ENCODE measurements at places on chromosomes 12 and 14. TPM values are rescaled to one million over a fixed set of nuclear protein-coding genes. Genes with fewer than 3 reads are reported as not detected.
A peak's percentile ranks its signal among the peaks of the same experiment; 100 is the strongest.

DNA sequence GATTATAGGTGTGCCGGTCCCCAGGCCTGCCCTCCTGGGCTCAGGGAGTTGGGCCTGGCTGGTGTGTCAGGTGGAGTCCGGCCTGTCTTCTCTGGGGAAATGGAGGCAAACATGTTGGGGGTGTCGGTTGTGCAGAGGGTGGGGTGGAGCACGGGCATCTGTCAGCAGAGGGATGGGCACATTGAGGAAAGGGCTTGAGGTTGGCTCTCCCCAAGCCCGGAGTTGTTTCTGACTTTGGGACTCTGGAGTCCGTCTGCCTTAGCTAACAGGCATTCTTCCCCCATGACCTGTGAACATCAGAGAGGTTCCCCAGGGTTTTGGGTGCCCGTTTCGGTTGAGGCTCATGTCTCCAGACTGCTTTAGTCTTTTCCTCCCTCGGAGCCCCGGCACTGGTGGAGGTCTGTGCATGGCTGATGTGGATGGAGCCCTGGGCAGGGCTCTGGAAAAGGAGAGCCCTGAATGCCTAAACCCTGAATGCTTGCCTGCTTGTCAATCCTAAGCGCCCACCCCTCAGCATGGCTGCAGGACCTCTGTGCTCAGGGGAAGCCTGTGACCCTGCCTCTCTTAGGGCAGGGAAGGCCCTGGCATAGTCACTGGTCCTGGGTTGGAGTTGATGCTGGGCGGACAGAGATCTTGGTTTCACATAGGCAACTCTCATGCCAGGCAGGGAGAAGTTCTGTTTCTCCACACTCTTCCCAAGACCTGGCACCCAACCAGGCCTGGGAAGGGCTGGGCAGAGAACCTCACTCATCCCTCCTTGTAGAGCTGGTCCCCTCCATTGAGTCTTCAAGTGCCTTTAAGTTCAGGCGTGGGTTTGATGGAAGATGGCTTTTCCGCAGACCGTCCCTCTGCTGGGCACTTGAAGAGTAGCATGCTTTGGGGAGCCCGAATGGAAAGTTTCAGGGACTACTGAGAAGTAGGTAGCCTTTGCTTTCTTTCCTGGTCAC is 12.9 kb downstream of the NYNRIN start:
- DNase-seq: no peak

The PAPLN gene
- 3.9 TPM for polyA plus RNA-seq

DNA sequence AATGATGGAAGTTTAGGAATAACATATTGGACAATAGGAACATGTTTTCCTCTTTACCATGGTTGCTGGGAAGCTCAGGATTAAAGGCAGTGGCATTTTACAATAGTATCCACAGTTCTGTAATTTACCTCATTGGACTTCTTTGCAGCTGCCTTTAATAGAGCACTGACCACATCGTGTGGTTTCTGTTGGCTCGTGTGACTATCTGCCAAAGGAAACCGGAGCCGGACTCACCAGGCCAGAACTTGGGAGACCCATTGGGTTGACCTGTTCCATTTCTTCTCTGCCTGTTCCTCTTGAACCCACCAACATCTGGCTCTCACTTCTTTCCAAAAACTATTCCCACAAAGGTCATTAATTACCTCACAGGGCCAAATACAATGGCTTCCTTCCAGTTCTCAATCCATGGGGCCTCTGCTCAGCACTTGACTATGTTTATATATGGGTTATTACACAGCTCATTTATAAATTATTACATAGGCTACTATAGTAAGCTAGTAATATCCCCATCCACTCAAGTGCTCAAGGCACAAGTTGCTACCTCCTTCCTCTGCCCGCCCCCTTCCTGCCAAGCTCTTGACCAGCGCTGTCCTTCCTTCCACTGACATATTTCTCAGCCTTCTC is 121.5 kb upstream of the VASH1 start:
- DNase-seq: peak; percentile 2

DNA sequence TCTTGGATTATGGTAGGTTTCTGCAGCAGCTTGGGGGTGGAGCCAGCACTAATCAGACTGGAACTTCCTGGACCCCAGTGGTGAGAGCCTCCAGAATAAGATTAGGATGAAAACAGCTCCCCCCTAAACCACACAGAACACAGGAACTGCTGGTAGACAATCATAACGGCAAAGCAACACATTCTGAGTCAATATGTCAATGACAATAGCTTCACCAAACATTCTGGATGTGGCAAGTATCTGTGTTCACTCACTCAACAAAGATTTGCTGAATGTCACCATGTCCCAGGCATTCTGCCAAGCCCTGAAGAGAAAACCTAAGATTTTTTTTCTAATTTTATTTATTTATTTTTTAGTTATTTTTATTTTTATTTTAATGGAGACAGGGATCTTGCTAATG is 65.2 kb downstream of the LRRC74A start:
- no peak for DNase-seq

The NUAK1 gene
- polyA plus RNA-seq: 11.9 TPM

DNA sequence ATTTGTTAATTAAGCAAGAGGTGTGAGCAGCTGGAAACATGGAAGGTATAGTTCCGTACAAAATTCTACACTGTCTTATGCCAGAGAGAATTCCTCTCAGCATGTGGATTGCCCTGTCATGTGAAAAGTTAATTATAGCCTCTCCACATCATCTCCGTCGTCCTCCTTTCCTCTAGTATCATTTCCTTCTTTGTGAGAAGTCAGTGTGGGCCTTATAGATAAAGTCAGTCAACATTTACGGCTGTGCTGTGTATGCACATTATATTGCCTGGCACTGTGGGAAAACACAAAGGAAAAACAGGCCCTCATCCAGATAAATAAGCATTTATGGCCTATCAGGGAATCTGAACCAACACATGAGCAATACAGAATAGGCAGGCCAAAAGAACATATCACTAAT is 236.6 kb downstream of the SEC23A start:
- DNase-seq: peak; percentile 7

- DNase-seq: peak; percentile 87
Measured at GRCh38 chr14:59333668-59334067, 131.5 kb downstream of the GPR135 start.

The FGD6 gene
- 13.8 TPM for polyA plus RNA-seq

The KRT6C gene
- polyA plus RNA-seq: not detected

DNA sequence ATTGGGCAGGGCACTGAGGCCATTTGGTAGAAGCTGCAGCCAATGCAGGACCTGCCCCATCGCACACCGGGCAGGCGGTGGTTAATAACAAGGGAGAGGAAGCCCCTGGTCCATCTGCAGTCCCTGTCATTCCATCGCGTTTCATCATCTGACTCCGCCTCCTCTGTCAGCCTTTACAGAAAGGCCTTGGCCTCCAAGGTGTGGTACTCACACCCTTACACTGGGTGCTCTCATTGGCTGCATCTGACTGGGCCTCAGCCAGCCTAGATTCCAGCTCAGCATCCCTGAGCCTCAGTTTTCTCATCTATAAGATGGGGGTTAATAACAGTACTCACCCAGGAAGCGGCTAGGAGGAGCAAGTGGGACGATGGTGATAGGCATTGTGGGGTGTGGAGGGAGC is 14.7 kb upstream of the HHIPL1 start:
- DNase-seq: no peak

DNA sequence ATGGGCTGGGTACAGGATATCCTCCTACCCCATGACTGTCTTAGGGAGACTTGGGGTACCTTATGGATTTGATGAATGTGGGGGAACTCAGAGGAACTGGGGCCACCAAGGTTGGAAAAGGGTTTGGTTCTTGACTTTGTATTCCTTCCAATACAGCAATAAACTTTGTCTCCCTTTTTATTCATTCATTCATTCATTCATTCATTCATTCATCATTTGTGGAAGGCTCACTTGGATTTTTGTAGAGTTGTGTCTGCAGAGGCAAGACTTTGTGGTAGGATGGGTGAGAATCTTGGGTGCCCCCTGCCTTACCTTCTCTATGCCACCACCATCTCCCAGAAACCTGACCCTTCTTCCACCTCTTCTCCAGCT is 21.1 kb downstream of the SOAT2 start:
- DNase-seq: no peak

The GSKIP gene
- polyA plus RNA-seq: 11.9 TPM

DNA sequence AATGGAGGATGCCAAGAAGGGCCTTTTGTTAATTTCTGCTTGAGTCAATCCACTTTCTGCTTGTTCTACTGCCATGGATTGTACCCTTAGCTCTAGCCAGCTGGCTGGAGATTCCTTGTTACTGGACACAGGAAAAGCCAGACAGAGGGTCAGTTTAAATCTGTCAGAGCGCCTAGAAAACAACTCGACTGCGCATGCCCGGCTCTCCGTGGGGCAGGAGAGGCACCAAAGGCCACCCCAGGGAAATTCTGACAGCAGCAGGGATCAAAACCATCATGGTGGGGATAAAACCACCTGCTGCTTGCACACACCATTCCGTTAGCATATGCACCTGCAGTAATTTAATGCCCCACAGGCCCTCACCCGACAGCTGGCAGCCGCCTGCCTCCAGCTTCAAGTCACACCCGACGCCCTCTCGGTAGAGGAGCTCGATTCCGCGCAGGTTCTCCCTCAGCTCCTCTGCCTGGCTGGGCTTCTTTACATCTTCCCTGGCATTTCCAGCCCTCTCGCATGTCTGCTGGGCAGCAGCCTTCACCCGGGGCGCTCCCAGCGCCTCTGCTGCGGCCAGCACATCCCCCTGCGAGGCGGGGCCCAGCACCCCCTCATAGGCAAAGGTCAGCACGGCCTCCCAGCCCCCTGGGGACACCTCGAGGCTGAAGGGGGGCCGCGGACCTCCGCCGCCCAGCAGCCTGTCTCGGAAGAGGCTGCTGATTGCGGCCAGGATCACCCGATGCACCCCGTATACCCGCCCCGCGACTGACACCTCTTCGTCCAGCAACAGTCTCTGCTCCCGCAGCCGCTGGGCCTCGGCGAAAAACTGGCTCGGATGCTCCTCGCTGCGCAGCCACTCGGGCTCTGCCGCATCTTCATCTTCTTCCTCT is 1.0 kb downstream of the KLHL33 start:
- DNase-seq: no peak

The SIRT4 gene
- 5.3 TPM for polyA plus RNA-seq

GRCh38 chr12:2402073-2402579 is 349.3 kb downstream of the CACNA1C start:
- DNase-seq: no peak

- DNase-seq: no peak
Measured at GRCh38 chr14:92494512-92494911, 19.1 kb upstream of the RIN3 start.

The APOF gene
- 0.07 TPM for polyA plus RNA-seq

- DNase-seq: no peak
Measured at GRCh38 chr12:24749171-24749570, 199.7 kb downstream of the BCAT1 start.

- DNase-seq: no peak
Measured at GRCh38 chr12:9969673-9970072, 1.5 kb upstream of the CLEC12A start.

DNA sequence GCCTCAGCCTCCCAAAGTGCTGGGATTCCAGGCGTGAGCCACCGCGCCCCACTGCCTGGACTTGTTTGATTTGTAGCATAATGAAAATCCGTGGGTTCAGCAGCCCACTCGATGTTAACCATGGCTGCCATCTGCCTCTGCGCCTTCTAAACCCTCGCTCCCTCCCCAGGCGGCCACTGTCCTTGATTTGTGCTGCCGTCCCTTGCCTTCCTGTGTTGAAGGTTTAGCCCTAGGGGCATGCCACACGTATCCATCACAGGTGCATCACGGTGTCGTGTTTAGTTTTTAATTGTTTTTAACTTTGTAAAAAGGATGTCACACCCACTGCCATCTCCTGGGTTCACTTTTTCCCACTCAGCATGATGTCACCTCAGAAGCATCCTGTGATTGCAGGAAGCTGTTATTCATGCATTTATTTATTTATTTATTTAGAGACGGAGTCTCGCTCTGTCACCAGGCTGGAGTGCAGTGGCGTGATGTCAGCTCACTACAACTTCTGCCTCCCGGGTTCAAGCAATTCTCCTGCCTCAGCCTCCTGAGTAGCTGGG is 24.5 kb upstream of the ULK1 start:
- no peak for DNase-seq

GRCh38 chr14:53103636-53104340 is 49.3 kb downstream of the DDHD1 start:
- DNase-seq: no peak

GRCh38 chr14:30385925-30386324 is 173.0 kb upstream of the G2E3 start:
- DNase-seq: no peak

The CD163 gene
- 16.4 TPM for polyA plus RNA-seq

DNA sequence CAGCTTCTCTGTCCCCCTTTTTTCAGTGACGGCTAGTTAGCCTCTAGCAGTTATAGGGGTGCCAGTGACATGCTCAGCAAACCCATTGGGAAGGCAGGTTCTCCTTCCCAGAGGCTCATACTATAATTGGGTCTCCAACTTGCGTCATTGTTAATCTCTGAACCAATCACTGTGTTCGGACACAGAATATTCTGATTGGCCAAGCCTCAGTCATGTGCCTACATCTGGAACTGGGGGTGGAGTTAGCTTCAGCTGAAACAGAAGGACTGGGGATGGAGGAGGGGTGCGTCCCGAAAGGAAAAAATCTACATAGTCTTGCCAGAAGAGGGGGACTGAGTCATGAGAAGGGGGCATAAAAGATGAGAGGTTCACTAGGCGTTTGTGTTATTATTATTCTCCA is 165.6 kb downstream of the SUDS3 start:
- no peak for DNase-seq

GRCh38 chr12:127275416-127275815 is 991.6 kb upstream of the TMEM132C start:
- no peak for DNase-seq

- no peak for DNase-seq
Measured at GRCh38 chr12:118125743-118126118, 10.2 kb upstream of the PEBP1 start.

- peak; percentile 27 for DNase-seq
Measured at GRCh38 chr14:67111022-67111421, 78.2 kb upstream of the GARIN2 start.

GRCh38 chr14:69142101-69142500 is 10.8 kb downstream of the DCAF5 start:
- DNase-seq: no peak

The CHURC1 gene
- polyA plus RNA-seq: 48.3 TPM

DNA sequence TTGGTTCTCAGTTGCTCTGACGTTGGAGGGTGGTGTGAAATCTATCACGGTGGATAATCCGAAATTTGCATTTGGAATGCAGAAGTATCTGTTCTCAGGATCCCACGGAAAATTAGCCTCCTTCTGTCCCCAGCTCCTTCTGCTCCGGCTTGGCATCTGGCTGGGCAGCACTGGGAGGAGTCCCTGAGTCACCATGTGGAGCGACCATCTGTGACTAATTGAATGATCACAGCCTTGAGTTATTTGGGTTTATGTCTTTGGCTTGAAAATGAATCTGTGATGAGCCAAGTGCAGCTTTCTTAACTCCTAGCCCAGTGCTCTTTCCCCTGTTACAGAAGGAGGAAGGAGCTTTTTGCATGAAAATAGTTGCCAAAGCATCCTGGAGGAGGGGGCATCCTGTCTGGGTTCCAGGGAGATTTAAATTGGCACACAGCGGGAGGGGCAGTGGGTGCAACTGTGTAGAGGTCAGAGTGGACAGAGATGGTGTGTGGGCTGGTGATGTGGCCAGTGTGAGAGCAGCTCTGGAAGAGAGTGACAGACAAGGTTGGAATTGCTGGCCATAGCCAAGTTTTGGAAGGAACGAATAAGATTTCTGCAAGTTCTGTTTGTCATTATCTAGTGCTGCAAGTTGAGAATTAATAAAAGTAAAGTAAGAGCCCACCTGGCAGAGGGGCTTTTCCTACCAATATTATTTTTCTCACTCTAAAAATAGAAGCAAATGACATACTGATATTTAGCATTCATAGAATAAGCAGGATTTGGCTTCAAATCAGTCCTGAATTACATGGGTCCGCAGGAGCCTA is 74.4 kb downstream of the SLC24A4 start:
- DNase-seq: peak; percentile 53

- DNase-seq: no peak
Measured at GRCh38 chr12:83077041-83077440, 390.3 kb downstream of the TMTC2 start.

- peak; percentile 71 for DNase-seq
Measured at GRCh38 chr12:41531147-41531829, 343.2 kb downstream of the PDZRN4 start.
